ENCODE measurements at places on chromosomes 12 and 14.

GRCh38 chr14:102693006-102693755, 84.1 kb upstream of the TRAF3 start:
- no peak for DNase-seq

DNA sequence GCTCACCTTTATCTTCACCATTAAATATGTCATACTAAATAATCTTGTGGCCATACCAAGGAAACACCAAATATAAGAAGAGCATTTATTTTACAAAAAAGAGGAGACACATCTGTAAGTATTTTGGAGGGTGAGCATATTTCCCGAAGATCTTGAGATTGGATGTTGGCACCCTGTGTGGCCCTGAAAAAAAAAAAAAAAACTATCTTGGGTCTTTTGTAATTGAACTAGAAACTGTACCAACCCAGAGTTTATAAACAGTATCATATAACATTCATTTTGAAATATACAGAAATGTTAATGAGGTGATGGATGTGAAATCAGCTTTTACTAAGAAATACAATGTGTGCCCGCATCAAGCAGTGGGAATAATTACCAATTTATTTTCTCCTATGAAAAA, 104.0 kb upstream of the FRMD6 start:
- no peak for DNase-seq

- DNase-seq: no peak
Measured at GRCh38 chr12:119235197-119235751, 56.5 kb downstream of the HSPB8 start.

GRCh38 chr12:116714175-116714574, 23.7 kb downstream of the SPRING1 start:
- DNase-seq: no peak

GRCh38 chr14:25049568-25050268, at the start of gene STXBP6:
Gene STXBP6, minus strand, starts transcription at chr14:25050147. Its CDS starts 75,329 bp downstream, at chr14:24974818.
- no peak for DNase-seq

All from CD4-positive, alpha-beta T cell treated with Interleukin-12 subunit alpha and Interleukin-12 subunit beta, for 1 hour (primary cell).